Posterior cingulate gyrus (tissue), 11 donors: ENCODE measurements at places on chromosomes 16 and 17.
A peak's percentile ranks its signal among the peaks of the same experiment; 100 is the strongest.

- no peak for DNase-seq
Measured at GRCh38 chr17:2343421-2343820, 6.1 kb downstream of the SGSM2 start.

DNA sequence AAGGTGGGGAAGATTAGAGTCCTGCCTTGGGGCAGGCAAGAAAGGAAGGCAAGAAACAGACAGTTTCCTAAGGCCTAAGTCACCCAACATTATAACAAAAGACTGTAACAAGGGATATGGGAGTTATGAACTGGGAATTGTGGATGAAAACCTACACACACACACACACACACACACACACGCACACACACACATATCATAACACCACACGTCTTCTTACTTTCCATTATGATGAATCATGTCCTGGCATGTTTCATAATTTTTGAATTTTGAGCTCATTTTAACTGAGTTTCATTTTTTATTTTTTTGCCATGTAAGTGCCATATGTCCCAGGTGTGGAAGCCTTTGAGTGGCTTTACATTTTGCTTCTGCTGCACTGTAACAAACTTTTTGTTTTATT lies 29.9 kb downstream of the HS3ST2 start:
- no peak for DNase-seq

DNA sequence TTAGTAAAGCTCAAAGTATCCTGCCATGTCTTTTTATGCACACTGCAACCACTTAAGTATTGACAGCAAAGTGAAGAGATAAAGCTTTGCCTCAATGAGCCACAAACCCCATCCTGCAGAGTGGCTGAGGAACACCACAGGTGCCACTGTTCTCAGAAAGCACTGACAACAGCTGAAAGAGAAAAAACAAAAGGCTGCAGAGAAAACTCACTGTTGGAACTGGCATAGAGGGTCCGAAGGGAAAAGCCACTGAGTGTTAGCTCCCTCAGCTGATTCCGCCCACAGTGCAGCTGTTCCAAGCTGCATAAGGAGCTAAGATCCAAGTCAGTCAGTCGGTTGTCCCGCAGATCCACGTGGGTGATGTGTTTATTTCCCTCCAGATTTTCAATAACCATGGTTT lies 48.3 kb downstream of the PHLPP2 start:
- DNase-seq, result peak; percentile 78

DNA sequence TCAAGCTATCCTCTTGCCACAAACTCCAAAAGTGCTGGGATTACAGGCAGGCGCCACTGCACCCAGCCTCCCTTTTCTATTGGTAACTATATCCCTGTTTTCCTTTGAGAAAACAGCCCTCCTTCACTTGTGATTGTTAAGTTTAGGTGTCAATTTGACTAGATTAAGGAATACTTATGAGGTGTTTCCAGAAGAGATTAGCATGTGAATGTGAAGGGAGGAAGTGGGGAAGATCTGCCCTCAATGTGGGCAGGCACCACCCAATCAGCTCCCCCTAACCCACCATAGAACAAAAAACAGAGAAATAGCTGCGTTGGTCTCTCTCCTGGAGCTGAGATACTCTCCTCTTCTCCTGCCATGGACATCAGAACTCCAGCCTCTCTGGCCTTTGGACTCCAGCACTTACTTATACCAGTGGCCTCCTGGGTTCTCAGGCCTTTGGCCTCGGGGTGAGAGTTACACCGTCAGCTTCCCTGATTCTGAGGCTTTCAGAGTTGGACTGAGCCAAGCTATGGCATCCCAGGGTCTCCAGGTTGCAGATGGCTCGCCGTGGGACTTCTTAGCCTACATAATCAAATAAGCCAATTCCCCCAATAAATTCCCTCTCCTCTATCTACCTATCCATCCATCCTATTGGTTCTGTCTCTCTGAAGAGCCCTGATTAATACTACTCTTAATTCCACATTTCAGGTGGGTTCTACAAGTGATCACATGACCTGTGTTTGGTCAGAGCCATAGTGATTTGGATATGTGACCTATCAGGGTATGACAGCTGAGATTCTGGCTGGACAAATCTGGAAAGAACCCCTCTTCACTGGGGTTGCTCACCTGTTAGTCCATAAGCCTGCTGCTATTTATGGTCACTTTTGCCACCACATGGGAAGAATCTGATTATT lies 12.0 kb upstream of the STAT3 start:
- DNase-seq, result no peak

- DNase-seq, result no peak
Measured at GRCh38 chr16:19481296-19481695, 40.6 kb downstream of the GDE1 start.

GRCh38 chr17:57099165-57099564 lies 14.1 kb downstream of the AKAP1 start:
- no peak for DNase-seq

GRCh38 chr17:4019275-4019674 lies 55.0 kb upstream of the ATP2A3 start:
- DNase-seq, result no peak

- no peak for DNase-seq
Measured at GRCh38 chr16:87840271-87840978, 28.9 kb downstream of the SLC7A5 start.

- DNase-seq, result no peak
Measured at GRCh38 chr17:27631411-27631760, 398 bp downstream of the LGALS9 start.

GRCh38 chr17:11901931-11902330 lies 95.3 kb downstream of the ZNF18 start:
- no peak for DNase-seq

DNA sequence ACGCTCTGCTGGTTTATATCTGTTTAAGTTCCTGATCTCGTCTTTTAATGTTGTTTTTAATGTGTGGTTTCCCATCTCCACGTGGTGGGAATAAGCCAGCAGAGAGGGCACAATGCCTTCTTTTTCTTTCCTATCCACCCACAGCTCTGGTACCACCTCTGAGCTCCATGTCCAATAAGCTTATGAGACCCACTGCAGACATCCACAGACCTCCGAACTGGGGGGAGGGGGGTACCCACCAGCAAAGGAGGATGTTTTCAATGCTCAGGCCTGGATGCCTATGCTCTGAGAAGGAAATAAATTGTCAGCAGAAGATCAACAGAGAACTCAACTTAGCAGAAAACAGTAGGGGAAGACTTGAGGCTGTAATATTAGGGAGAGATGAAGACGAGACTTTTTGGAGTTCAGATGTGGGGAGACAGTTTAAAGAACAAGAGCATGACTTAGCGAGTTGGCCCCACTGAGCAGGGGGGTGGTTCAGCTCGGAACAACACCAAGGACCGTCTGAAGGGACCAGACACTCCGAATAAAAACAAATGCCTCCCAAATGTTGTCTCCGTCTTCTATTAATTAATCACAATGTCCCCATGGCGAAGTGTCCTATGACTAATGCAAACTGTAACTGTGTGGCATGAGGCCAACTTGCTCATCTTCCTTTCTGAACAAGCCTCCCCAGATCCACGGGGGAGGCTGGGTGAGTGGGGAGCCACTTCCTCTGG lies 62.7 kb downstream of the GAS7 start:
- no peak for DNase-seq

GRCh38 chr17:67800495-67800928 lies 24.8 kb upstream of the BPTF start:
- DNase-seq, result peak; percentile 69

DNA sequence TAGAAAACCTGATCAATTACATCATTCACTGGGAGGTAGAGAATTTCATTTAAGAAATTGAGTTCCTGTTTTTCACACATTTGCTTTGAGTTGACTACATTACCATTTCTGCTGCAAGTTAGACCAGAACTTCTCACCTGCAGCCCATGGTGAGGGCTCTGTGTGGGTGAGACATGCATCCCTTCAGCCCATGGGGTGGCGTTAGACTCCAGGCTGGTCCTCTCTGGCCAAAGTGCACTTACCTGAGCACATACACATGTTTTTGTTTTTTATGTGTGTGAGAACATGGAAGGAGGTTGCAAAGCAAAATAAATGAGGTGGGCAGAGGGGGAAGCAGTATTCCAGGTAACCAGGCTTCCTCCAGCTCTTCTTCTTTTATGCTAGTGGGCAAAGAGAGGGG lies 470.2 kb downstream of the PMP22 start:
- DNase-seq, result no peak

GRCh38 chr16:28905800-28906372 lies 19.2 kb downstream of the RABEP2 start:
- DNase-seq, result no peak

GRCh38 chr16:71303938-71304337 lies 14.7 kb upstream of the CMTR2 start:
- DNase-seq, result no peak

GRCh38 chr17:21285164-21286065 lies 904 bp downstream of the MAP2K3 start:
- DNase-seq, result no peak

GRCh38 chr17:15260376-15261257 lies 4.5 kb downstream of the PMP22 start:
- DNase-seq, result peak; percentile 79
